RWPE1 (cell line): ENCODE measurements at places on chromosomes 5 and 9.

DNA sequence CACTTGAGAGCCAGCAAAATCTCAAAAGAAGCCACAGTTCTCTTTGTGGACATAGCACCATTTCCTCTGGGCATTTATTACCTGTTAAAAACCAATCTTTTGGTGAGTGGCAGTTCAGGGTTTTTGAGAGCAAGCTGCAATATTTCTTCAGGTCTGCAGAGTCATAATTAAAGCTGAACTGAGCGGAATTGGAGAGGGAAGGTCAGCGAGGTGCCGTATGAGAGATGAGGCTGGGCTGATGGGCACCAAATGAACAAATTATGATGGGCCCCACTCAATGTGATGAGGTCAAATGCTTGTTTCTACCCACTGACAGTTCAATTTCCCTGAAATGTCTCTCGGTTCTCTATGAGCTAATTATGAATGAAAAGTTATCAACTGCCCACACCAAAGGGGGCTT lies 231.9 kb downstream of the AP3B1 start:
- no peak for DNase-seq

DNA sequence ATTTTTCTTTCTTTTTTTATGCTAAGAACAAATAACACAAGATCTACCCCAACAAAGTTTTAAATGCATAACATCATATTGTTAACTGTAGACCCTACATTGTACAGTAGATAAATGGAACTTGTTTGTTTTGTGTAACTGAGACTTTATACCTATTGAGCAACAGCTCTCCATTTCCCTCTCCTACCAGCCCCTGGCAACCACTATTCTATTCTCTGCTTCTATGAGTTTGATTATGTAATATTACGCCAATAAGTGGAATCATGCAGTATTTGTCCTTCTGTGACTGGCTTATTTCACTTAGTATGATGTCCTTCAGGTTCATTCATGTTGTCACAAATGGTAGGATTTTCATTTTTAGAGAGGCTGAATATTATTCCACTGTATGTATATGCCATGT lies 308.2 kb upstream of the PRR16 start:
- no peak for DNase-seq

DNA sequence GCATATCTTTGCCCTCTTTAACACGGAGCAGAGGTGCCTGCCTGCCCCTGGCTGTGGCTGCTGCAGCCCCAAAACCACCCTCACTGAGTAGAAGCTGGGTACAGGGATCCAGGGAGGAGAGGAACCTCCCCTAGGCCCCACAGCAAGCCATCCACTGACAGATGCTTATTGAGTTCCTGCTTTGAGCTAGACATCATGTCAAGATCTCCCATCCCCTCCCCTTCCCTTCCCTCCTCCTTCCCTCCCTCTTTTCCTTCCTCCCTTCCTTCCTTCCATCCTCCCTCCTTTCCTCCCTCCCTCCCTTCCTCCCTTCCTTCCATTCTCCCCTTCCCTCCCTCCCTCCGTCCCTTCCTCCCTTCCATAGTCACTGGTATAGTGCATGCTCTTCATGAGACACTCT lies 29.3 kb downstream of the GOLGA2 start:
- no peak for DNase-seq

GRCh38 chr9:136364942-136365774 lies 1.6 kb upstream of the DNLZ start:
- DNase-seq: no peak

GRCh38 chr5:140109759-140110645 lies 3.9 kb upstream of the PURA start:
- no peak for DNase-seq

GRCh38 chr5:145246961-145247744 lies 588.0 kb downstream of the PRELID2 start:
- DNase-seq: peak; percentile 55

DNA sequence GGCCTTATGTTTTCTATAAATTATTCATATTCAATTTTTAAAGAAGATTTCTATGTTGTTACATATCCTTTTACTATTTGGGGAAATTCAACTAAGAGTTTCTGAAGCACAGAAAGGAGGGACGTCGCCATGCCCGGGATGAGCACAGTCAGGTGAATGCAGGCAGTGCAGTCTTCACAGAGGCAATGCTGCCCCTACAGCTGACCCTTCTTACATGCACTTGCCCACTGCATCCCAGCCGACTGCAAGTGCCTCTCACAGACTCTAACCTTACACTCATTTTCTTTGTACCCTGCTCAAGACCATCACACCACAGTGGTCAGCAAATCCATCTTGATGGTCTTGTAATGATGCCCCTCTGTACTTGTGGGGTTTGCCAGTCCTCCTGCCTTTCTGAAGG lies 73.8 kb downstream of the SHC3 start:
- DNase-seq: no peak

GRCh38 chr9:104905931-104906330 lies 22.0 kb downstream of the ABCA1 start:
- no peak for DNase-seq

DNA sequence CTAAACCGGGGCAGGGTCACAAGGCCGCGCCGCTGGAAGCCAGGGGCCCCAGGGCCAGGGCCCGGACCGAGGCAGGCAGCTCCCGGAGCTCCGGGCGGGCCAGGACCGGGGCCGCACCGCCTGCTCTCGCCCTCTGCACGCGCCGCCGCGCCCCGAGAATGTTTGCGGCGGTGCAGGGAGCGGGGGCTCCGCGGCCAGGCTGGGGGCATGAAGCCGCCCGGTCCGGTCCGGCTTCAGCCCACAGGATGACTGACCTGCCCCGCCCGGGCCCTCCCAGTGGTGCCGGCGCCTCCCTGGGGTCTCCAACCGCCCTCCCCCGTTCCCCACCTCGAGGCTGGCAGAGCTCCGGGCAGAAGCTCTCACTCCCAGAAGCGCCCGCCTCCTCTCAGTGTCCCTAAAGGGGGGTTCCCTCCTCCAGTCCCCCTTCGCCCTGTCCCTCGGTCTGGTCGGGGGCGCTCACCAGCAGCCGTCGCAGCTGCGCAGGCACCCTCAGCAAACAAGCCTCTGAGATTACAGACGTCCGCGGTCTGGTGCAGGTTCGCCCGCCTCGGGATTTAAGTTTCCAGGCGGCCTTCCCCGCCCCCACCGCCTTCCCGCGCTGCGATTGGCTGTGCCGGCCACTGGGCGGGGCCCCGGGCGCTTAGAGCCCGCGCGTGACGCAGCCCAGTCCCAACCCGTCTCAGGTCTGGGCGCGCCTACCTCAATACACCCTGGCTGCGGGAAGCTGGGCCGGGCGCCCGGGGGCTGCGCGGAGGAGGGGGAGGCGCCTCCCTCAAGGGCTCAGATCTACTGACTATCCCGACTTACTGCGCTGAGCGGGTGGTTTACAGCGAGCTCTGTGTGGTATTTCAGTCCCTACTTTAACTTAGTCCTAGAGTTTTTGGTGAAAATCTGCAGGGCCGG lies at the start of gene CTSV:
Gene CTSV, minus strand, starts transcription at position 532 of the 903 bp plus-strand sequence. CDS start 1,099 bp downstream, outside the sequence.
- DNase-seq: peak; percentile 99

GRCh38 chr9:37374892-37375291 lies 47.6 kb upstream of the GRHPR start:
- DNase-seq: no peak

DNA sequence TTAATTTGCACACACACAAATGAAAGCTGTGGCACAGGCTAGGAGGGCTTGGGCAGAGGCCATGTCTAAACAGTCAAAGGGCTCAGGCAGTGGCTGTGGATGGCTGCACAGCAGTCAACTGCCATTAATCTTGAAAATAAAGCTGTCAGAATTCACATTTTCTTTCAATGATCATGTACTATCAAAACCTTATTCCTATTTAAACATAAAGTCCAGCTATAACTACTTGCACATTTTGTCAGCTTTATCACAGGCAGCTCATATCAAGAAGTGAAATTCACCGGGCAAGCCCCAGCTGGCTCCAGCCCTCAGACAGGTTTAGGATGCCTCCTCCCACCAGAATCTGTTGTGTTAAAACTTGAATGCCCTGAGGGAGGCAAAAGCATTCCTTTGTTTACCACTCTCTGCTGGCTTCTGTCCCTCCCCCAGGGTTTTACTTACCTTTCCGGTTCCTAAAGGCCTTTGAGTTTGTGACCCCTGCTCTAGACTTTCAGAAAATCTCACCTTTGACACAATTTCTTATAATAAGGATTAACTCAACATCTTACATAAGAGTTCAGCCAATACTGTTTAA lies 54.9 kb upstream of the GRAMD2B start:
- peak; percentile 91 for DNase-seq
